RWPE2 (cell line): ENCODE measurements at places on chromosomes 11 and 22.

GRCh38 chr22:26050079-26050478 lies 119.2 kb upstream of the SEZ6L start:
- DNase-seq: no peak

DNA sequence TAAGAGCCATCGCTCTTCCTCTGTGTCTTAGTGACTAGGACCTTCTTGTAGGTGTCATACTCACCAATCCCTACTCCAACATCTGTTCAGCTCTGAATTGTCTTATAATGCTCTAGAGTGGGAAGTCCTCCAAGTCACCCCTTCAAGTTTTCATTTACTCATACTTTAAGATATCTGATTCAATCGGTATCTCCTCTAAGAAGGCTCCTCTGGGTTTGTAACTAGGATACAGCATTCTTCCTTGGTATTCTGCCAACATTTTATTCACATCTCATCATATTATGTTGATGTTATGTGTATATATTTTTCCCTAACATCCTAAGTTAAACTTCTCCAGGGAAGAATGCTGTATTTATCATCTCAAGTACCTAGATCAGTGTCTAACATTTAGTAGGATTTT lies 662.1 kb downstream of the NTM start:
- DNase-seq: no peak

DNA sequence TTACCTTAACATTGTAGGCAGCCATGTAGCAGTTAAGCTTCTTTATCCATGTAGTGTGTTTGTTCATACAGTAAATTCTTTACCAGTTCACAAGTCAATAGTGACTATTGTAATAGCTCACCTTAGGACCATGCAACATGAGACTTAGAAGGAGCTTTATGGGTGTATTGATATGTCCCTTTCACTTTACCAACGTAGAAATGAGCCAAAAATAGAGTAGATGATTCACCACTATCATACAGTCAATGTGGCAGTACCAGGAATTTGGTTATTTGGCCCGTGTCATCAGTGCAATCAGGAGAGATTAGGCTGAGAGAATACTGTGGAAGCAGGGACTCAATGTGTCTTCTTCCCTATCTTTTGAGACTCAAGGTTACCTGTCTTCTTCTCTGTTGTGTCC lies 4.7 kb downstream of the ZDHHC13 start:
- DNase-seq: no peak

DNA sequence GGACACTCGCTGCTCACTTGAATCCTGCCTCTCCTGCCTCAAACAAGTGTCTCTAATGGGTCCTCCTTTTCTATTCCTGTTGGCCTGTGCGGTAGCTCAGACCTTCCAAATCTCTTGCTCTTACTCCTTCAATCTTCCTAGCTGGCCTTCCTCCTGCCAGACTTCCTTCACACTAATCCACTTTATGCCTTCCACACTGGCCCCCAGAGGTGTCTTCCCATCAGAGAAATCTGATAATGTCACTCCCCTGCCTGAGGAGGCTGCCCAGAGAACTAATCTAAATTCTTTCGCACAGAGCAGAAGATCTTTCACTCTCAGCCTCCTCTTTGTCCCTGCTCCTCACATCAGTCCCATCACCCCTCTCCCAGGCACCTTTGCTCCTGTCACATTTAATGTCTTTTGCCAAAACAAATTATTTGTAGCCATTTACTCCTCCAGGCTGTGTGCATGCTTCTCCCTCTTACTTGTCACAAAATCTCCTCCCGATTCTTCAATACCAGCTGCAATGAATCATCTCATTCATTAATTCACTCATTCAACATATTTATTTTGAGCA lies 175.7 kb downstream of the MAML2 start:
- DNase-seq: no peak

GRCh38 chr11:77471558-77472193 lies 2.2 kb downstream of the PAK1 start:
- DNase-seq: no peak

DNA sequence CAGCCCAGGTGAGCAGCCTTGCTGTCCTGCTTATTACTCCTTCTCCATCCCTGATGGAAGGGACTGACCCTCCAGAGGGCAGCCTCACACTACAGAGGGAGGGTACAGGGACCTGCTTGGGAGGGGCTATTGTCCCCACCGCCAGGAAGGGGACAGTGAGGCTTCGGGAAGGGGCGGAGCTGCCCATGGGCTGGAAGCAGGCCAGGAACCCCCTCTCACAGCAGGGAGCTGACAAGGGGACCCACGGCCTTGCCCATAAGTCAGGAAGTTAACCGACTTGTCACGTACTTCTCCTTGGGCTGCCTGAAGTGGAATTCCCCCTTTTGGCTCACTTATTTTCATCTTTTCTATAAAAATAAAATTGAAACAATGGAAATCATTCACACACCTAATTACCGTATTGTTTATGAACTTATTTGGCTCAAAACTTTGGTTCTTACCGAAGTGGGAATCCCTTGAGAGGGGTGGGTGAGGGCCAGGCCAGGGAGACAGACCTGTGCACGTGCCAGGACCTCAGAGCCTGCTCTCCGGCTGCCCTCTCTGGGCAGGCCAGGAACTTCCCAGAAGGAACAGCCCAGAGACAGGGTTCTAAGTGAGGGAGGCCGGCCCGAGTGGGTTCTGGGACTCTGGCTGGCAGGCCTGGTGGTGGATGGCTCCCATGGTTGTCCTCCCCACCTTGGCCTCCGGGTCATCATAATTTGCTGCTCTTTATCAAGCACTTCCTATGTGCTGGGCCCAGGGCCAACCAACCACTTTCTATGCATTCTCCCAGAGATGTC lies 5.8 kb downstream of the MGAT3 start:
- no peak for DNase-seq

- no peak for DNase-seq
These were observed 71.7 kb upstream of the EED start for GRCh38 chr11:86172894-86173293.

DNA sequence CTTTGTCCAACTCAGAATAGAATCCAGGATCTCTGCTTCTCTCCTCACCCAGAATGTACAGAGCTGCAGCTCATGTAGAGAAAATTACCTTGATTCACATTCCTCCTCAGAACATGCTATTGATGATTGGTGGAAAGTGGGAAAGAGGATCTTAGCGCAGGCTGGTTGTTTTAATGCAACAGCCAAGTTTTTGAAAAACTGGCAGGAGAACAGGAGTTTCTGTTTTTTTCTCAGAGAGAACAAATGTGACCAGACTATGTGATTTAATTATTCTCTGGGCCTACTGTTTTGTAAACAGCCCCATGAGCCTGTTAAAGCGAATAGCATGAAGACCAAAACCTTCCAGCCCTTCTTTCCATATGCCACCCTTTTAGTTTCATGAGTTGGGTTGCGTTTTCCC lies 19.1 kb upstream of the IL18BP start:
- DNase-seq: no peak

GRCh38 chr11:129386795-129387397 lies 11.2 kb downstream of the BARX2 start:
- DNase-seq: no peak

DNA sequence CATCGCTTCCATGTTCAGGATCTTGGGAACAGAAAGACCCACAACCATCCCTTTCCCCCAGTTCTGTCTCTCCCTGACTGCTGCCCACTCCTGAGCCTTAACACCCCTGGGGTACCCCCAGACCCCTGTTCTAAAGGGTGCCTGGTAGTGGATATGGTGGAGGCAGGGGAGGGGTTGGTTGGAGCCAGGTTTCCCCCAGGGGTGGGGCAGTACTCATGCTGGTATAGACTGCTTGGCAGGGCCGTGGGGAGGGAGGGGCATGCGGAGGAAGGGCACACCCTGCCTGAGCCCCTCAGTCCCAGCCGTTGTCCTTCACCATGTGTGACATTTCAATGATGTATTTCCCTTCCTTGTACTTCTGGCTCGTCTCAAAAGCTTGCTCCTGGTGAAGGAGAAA lies 4.0 kb downstream of the YPEL4 start:
- DNase-seq: no peak
